Stimulated activated CD4-positive, alpha-beta T cell treated with anti-CD3 and anti-CD28 coated beads, Interleukin-12 subunit alpha, Interleukin-12 subunit beta, amount 100 ng/mL, for 4 hours (primary cell): ENCODE measurements at places on chromosomes 4 and X.

GRCh38 chr4:30968926-30969325, 248.8 kb downstream of the PCDH7 start:
- no peak for DNase-seq

DNA sequence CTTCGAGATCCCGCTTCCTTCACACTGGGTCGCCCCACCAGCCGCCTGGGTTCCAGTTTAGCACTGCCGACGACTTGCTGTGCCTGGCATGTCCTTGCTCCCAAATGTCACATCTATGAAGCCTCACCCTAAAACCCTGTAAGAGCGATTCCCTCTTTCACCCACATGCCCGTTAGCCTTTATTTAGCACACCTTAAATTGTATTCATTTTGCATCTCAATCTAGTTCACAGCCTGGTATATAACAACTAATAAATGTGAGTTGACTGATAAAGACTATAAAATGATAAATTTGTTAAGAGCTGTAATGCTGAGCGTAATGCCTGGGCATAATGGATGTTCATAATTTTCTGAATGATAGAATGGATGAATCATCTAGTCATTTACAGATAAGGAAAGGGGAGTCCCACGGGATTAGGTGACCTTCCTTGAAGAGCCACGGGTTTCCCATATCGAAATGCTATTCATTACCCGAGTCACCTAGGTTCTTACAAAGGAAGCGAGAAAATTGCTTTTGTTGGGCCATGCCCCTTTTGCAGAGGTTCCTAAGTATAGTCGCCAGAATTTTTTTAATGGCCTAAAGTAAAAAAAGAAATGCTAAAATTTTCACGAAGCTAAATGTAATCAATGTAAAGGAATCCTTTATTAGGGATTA, 1.1 kb upstream of the AP1S2 start:
- no peak for DNase-seq

GRCh38 chr4:76550966-76551780, 116.1 kb downstream of the SHROOM3 start:
- no peak for DNase-seq

GRCh38 chr4:88033309-88033708, 25.9 kb downstream of the PKD2 start:
- DNase-seq: no peak

DNA sequence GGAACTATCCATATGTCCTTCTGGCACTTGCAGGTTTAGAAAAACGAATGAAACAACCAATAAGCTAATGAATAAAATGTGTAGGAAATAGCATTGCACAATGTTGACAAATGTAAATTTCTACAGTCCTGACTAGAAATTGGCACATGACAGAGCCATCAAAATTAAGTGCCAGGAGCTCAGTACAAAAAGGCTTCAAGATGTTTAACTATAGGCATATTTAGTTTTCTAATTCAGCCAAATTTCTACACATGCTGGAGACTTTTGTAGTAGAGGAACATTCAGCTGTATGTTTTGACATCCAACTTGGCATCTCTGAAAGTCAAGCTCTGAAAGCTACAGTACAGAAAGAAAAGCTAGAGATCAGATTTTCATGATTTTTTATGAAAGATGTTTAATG, 1999.4 kb upstream of the AGA start:
- no peak for DNase-seq

GRCh38 chr4:20042769-20043168, 208.9 kb upstream of the SLIT2 start:
- DNase-seq: no peak

GRCh38 chr4:185205697-185206342, 2.0 kb upstream of the CFAP97 start:
- DNase-seq: no peak

DNA sequence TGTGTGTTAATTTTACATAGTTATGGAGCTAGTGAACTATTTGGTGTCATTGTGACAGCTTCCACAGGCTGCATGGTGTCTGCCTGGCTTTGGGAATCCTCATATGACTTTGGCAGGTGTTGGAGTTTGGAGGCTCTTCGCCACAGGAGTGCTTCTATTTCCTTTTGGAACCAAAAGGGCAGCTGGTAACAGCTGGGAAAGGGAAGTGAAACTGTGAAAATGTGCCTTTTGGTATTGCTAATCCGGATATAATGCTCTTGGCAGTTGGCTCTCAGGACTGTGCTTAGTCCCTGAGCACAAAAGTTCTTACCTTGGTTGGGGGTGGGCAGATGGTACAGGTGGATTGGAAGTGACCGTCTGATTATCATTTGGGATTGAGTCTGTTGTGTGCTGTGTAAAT, 18.1 kb downstream of the OFD1 start:
- no peak for DNase-seq

- DNase-seq: no peak
These were observed 2123.1 kb upstream of the TENM3 start for GRCh38 chr4:180120068-180120467.
